HT-29 (cell line): ENCODE measurements at places on chromosomes 2 and 18. TPM values are rescaled to one million over a fixed set of nuclear protein-coding genes. Genes with fewer than 3 reads are reported as not detected.

Gene SPOPL
- total RNA-seq = 19.0 and 20.4 TPM in 2 replicates

Gene CFC1
- not detected in 2 replicates for total RNA-seq

Gene CD302
- total RNA-seq = 1.8 and 2.0 TPM in 2 replicates

Gene PROM2
- total RNA-seq = 72.2 and 75.5 TPM in 2 replicates

Gene RHBDD1
- total RNA-seq = 1.7 and 8.7 TPM in 2 replicates

- DNase-seq = no peak
Observed at GRCh38 chr2:120780402-120780801, 44.7 kb downstream of the GLI2 start.

DNA sequence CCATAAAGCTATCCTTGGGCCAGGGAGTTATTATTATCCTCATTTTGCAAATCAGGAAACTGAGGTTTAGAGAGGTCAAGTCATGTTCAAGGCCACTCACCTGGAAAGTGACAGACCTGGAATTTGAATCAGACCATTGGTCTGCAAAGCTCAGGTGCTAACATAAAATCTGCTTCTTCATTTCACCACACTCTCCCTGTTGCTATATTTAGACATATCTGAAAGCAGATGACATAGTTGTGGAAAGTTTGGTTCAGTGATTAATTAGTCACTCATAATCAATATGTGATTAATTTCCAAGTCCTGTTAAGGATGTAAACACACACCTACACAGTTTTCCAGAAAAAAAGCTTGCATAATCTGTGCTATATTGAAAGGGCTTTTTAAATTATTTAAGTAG is 57.4 kb downstream of the LINC00305 start:
- DNase-seq = no peak

GRCh38 chr2:152585830-152586484 is 131.3 kb downstream of the PRPF40A start:
- DNase-seq = no peak
